ENCODE measurements at places on chromosomes 6 and 20.

- DNase-seq, result peak; percentile 63
Observed at GRCh38 chr20:49276161-49276960, 1.5 kb downstream of the ZNFX1 start.

DNA sequence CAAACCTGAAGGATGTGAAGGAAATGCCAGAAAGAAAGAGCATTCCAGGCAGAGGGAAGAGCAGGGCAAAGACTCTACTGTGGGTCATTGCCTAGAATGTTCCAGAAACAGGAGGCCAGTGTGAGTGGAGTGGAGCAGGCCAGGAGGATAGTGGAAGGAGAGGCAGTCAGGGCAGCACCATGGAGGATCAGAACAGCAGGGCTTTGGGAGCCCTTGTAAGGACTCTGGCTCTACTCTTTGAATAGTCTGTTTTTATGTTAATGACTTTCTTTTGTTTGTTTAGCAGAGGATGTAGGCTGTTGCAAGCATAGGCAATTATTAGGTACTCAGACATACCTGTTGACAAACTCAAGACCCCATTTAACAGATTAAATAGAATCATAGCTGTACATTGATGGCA is 23.6 kb upstream of the FBXL4 start:
- no peak for DNase-seq

DNA sequence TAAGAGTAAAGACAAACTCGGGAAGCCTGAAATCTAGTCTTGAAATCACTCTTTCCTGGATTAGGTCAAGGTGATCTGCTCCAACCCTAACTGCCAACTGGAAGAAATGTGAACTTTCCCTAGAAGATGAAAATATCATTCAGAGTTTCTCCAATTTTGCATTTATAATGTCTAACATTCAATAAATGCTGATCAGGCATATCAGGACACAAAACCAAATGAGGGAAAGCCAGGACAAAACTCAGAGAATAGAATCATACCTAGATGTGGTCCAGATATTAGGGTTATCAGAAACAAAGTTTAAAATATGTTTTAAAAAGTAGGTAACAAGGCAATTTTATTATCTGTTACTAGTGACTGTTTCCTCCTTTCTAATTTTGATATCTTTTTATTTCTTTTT is 335.5 kb upstream of the MAP3K7 start:
- DNase-seq, result no peak

DNA sequence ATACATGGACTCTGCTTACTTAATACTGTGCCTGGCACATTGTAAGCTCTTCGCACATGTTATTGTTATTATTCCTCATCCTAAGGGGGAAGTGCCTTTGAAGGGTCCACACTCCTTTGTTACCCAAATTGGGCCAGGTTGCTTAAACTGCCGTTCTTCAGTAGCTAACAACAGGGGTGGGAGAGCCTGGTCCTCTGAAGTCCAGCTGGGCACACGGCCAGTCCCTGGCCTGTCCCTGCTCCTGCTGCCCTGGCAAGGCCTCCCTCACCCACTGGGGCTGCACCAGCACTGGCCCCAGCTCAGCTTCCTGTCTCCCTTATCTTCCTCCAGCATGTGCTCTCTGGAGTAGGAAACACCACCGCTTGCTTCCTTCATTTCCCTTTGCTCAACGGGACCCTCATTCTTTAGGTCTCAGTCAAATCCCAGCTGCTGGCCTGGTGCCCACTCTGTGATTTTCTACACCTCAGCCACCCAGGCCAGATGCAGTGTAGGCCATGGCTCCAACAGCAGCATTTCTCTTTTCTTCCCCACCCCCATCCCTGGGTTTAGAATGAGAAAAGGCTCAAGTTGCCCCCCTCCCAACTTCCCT is 5.5 kb upstream of the PROCR start:
- no peak for DNase-seq

- DNase-seq, result no peak
Observed at GRCh38 chr6:3370361-3371221, 86.3 kb downstream of the SLC22A23 start.

GRCh38 chr6:88763160-88763559 is 200.3 kb downstream of the RNGTT start:
- no peak for DNase-seq

DNA sequence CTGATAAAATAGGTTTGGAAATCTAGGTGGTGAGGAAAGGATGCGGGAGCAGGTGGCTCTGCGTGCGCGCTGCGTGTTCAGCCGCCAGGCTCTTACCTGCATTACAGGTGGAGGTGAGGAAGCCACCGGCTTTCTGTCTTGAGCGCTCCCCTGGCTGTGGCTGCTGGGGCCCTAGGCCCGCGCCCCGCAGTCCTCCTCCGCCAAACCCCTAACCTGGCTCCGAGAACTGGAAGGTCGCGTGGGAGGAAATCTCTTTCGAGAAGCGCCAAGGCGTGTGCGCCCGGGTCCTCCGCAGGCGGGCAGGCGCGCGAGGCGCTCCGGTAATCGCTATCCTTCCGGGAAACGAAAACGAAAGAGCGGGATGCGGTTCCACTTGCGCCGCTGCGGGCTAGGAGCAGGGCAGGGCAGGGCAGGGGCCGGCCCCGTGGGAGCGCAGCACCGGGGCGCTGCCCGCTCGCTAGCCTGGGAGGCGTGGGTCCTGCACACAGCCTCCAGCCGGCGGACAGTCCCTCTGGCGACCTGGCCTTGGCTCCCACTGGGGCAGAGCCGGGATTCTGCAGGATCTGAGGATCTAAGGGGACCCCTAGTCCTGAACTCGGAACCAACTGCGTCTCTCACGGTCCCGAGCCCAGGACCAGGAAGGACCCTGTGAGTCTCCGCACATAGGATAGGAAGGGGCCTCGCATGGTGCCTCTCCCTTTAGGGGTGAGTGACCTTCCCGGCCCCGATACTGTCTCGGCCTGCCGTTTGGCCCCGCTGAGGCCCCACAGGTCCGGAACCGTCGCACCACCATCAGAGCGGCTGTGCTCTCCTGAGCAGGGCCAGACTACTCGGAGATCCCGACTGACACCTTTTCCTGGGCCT is at the start of gene ETV7:
Gene ETV7 (minus strand): TSS at position 230 of the 864 bp plus-strand sequence. CDS start 128 bp downstream, at position 102.
- peak; percentile 34 for DNase-seq

DNA sequence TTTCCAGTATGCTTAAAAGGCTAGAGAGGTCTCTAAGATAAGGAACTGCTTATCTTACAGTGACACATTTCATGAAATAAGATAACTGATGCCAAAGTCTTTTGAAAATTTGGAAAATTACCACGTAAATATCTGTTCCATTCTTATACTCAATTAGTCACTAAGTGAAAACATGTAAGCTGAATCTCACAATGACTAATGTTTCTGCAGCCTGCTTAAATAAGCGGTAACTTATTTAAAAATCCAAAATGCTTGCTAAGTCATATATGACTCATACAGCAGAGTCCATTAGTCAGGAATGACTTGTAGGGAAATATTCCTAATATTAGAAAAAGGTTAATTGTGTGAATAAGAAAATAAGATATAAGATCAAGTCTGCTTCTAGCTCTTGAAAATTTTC is 27.8 kb upstream of the LGSN start:
- no peak for DNase-seq

DNA sequence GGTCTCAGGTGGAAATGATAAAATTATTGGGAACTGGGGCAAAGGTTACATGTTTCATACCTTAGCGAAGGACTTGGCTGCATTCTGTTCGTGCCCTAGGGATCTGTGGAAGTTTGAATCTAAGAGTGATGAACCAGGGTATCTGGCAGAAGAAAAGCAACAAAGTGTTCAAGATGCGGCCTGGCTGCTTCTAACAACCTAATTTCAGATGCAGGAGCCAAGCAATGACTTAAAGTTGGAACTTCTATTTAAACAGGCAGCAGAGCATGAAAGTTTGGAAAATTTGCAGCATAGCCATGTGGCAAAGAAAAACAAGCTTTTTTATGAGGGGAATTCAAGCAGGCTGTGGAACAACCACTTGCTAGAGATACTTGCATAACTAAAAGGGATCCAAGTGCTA is 73.5 kb downstream of the CD24 start:
- no peak for DNase-seq

GRCh38 chr6:69162811-69163210 is 527.7 kb downstream of the ADGRB3 start:
- DNase-seq, result no peak

GRCh38 chr6:106426250-106426970 is 65.9 kb downstream of the CRYBG1 start:
- DNase-seq, result no peak

GRCh38 chr6:47134476-47135189 is 92.5 kb upstream of the ADGRF1 start:
- DNase-seq, result no peak

DNA sequence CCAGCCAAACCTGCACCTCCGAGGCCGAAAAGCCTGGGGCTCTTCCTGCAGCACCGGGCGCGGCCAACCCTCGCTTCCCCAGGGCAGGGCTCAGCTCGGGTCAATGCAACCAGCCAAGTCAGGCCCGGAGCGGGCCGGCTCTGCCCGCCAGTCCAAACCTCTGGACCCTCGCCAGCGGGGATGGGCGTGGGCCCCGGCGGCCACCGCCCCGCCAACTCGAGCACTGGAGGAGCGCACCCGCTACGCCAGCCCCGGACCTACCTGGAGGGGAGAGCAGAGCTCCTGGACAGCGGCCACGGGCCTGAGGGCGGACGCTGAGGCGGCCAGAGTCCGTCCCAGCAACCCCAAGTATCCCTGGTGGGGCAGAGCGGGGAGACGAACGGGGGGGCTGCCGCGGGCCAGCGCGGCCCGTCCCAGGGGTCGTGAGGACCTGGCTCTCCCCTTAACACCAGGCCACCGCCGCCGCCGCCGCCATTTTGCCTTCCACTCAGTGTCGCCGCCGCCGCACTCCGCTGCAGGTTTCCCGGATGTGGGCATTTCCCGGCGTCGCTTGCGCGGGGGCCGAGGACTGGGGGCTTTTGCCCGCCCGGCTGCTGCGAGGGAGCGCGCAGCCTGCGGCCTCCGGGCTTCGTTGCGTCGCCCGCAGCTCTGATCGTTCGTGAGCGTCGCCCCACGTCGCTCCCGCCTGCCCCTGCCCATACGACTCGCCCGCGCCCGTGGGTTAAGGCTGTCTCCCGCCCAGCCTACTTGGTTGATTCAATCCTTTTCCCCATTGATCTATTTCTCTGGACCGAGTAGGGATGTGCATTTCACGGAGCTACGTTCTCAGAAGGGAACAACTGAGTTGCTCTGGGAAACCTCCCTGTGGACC is at the start of gene LATS1:
Gene LATS1 (minus strand): TSS at position 514 of the 871 bp plus-strand sequence. CDS start 15,975 bp downstream, outside the sequence.
- DNase-seq, result peak; percentile 92

DNA sequence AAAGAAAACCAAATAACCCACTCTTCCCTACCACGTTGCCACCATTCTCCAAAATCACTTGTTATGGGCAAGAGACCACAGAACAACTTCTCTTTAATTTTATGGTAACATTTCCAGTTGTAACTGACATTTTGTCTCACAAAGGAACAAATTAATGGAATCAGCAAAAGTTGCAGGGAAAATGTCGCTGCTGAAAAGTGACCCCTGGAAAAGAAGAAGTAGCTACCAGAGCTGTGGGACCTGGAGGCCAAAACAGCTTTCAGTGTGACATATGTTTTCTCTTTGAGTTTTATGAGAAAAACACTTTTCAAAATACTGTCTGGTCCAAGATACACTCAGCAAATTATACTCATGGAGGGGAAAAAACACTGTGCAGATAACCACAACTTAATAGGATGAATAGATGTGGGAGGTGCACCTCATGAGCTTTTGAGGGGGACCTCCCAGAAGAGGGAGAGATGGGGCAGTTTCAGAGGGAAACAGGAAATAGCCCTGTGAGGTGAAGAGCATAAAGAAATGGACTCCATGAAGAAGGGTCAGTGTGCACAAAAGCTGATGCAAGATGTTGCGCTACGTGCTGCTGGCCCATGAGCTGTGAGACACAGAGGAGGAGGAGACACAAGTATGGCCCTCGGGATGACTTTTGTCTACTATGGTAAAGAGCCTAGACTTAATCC is 87.3 kb downstream of the DTNBP1 start:
- DNase-seq, result no peak

DNA sequence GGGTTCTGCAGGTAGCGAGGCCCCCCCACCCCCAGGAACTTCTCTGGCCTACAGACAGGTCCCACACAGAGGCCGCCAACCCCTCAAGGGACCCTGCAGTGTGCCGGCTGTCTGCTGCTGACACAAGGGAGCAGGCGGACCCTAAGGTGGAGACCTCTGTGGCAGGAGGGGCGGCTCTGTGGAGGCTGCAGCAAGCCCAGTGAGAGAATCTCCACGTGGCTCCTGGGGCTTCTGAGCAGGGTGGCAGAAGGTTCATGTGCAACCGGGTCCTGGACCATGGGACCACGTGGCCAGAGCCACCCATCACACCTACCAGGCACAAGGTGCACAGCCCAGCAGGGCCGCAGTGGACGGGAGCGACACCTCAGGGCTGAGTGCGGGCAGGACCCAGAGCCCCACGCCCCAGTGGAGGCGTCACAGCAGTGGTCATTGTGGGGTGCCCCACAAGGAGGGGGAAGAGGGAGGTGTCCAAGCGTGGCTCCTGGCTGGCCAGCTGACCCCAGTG is 4.3 kb downstream of the ARFRP1 start:
- DNase-seq, result no peak

DNA sequence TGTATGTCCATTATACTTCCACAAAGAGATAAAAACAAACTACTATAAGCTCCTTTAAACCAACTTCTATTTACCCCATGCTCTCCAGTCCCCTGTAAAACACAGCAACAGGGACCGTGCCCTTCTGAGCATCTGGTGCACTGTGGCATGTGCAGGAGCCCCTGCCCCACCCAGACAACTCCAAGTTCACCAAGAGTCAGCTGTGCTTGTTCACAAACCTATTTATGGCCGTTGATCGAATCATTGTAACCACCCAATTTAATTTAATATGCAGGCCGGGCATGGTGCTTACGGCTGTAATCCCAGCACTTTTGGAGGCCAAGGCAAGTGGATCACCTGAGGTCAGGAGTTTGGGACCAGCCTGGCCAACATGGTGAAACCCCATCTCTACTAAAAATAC is 13.7 kb upstream of the BLCAP start:
- no peak for DNase-seq

GRCh38 chr6:87498048-87498447 is 25.3 kb downstream of the SLC35A1 start:
- no peak for DNase-seq

DNA sequence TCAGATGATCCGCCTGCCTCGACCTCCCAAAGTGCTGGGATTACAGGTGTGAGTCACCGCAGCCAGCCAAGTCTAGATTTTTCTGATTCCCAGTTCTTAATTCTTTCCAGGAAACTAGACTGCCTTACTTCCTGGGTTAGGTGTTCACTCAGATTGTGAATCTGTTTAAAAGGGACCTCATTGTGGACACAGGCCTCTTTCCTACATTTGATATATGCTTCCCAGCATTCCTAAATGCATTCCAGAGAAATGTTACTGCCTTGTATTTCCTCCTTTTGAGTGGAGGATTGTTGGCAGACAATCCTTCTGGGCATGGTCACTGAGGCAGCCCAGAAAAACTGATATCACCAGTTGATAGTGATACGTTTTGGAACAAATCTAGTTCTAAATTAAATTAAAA is 15.7 kb downstream of the TMEM181 start:
- DNase-seq, result no peak

GRCh38 chr6:157911786-157912185 is 69.9 kb upstream of the SYNJ2 start:
- no peak for DNase-seq

Measured in activated CD4-positive, alpha-beta T cell treated with anti-CD3 and anti-CD28 coated beads, Interleukin-2, Interleukin-4, amounts not matched to agents 100 ng/mL and 50 ng/mL, durations not matched to agents 16 hours and 8 hours (primary cell).